ENCODE measurements at places on chromosomes 6 and 20. TPM values are rescaled to one million over a fixed set of nuclear protein-coding genes. Genes with fewer than 3 reads are reported as not detected.

DNA sequence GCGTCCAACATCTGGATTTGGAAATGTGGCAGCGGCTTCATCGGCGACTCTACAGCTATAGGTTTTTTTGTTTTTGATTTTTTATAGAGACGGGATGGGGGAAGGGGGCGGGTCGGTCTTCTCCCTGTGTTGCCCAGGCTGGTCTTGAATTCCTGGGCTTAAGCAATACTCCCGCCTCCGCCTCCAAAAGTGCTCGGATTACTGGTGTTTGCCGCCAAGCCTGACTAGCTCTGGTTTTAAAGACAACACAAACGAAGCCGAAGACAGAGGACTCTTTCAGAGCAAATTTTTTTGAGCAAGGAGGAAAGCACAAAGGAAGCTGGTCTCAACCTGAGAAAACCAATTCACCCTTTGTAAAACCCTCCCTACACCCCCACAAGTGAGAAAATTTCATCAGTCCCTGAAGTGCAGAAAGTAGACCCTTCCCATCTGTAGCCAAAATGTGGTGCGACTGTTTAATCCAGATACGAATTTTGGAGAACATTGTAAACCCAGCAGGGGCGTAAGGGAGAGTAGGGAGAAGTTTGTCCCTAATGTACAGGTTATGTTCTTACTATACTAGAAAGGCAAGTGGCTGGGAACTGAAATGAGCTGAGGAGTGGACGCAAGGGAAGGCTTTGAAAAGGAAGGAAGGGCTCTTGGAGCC, 185.9 kb downstream of the TRIM27 start:
- H3K27ac ChIP-seq: no peak overlapping the region
- peaks cover 7% of the 10 kb centered on the region for H3K4me1 ChIP-seq
- H3K36me3 ChIP-seq: peaks cover 20% of the 10 kb centered on the region
- H3K27me3 ChIP-seq: peaks cover 65% of the 10 kb centered on the region

- peaks cover 10% of the 10 kb centered on the region for H3K4me1 ChIP-seq
- H3K27me3 ChIP-seq: no peaks in the 10 kb centered on the region
- H3K27ac ChIP-seq: peak overlapping the region; percentile 31
- no peak overlapping the region for H3K4me3 ChIP-seq
Observed at GRCh38 chr6:141552463-141552862, 580.3 kb upstream of the GJE1 start.

DNA sequence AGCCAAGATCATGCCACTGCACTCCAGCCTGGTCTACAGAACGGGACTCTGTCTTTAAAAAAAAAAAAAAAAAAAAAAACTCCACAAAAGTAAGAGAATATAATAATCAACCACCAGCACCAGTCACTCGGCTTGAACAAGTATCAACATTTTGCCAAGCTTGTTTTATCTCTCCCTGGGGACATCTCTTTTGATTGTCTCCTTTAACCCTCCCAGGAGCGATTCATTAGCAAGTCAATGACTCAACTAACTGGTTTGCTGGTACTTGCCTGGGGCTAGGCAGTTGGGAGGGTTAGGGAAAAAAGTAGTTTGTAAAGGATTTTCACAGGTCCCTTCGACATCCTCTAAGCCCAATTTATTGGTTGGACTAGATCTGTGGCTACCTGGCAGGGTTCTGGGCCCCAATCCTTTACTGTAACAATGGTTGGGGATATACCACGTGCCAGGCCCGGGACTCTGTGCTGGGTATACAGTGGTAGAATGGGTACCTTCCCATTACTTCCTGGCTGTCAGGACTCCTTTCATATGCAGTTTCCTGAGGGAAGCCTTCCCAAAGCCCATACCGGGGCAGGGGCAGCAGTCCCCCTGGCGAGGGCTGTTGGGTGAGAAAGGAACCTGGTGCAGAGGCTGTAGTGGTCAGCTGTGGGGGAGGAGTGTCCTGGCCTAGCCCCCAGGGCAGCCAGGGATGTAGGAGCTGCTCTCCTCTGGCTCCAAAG, 12.2 kb downstream of the TGIF2 start:
- no peak overlapping the region for H3K27ac ChIP-seq
- no peak overlapping the region for H3K4me3 ChIP-seq
- peaks cover 40% of the 10 kb centered on the region for H3K4me1 ChIP-seq
- DNase-seq: no peak
- H3K27me3 ChIP-seq: no peaks in the 10 kb centered on the region

DNA sequence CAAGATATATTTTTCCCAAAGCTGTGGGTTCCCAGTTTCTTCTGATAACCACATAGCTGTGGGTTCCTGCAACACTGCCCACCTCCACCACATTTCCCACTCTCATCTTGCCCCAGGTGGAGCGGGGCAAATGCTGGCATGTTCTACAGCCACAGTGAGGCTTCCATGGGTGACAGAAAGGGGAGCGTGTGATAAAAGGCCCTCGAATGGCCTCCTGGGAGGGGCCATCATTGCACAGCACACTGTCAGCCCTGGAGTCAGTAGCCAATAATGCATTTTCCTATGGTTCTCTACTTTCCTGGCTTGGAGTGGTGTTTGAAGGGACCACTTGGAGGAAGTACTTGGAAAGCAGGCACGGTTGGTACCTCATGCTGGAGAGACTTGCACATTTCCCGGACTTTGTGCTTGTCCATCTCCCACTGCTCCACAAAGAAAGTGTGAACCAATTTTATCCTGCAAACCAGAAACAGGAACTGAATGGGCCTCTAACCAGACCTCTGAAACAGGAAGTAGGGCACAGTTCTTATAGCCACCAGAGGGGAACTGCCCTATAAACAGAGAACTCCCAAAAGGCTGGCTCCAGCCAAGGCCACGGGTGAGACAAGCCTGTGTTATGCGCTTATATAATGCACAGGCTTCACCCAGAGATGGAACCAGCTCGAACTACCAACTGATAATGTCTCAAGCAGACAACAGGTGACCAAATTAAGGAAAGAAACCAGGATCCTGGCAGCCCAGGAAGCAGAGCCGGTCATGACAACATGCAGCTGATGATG, 8.6 kb downstream of the MAP3K5 start:
- H3K27ac ChIP-seq: peak overlapping the region; percentile 76
- H3K36me3 ChIP-seq: peaks cover 41% of the 10 kb centered on the region
- H3K4me1 ChIP-seq: peaks cover 72% of the 10 kb centered on the region
- no peaks in the 10 kb centered on the region for H3K27me3 ChIP-seq
- DNase-seq: no peak
- peak overlapping the region; percentile 62 for H3K4me3 ChIP-seq

GRCh38 chr6:67252663-67253062, 1382.4 kb upstream of the ADGRB3 start:
- H3K4me1 ChIP-seq: no peaks in the 10 kb centered on the region
- no peaks in the 10 kb centered on the region for H3K27me3 ChIP-seq
- no peak for DNase-seq
- no peaks in the 10 kb centered on the region for H3K36me3 ChIP-seq

DNA sequence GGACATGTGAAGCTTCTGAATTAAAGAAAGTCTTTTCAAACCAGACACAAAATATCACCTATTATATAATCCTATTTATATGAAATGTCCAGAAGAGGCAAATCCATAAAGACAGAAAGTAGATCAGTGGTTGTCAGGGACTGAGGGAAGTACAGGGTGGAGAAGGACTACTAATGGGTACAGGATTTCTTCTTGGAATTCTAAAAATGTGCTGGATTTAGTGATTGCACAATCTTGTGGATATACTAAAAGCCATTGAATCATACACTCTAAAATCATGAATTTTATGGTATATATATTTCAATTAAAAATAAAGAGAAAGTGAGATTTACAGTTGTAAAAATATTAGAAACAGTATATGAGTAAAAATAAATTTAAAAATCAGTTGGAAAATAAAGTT, 18.7 kb upstream of the MC3R start:
- no peak for DNase-seq
- no peaks in the 10 kb centered on the region for H3K36me3 ChIP-seq
- no peaks in the 10 kb centered on the region for H3K27me3 ChIP-seq
- H3K27ac ChIP-seq: no peak overlapping the region
- no peak overlapping the region for H3K4me3 ChIP-seq

GRCh38 chr6:126444659-126445273, 104.9 kb downstream of the CENPW start:
- H3K4me1 ChIP-seq: no peaks in the 10 kb centered on the region
- DNase-seq: no peak
- no peak overlapping the region for H3K4me3 ChIP-seq
- H3K27me3 ChIP-seq: peaks cover 1% of the 10 kb centered on the region
- no peak overlapping the region for H3K27ac ChIP-seq

DNA sequence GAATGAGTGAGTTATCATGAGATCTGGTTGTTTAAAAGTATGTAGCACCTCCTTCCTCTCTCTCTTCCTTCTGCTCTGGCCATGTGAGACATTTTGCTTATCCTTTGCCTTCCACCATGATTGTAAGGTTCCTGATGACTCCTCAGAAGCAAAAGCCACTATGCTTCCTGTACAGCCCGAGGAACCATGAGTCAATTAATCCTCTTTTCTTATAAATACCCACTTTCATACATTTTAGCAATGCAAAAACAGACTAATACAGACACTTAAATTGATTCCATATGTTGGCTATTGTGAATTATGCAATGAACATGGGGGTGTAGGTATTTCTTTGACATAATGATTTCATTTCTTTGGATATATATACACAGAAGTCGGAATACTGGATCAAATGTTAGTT, 792.8 kb upstream of the EYS start:
- H3K4me1 ChIP-seq: no peaks in the 10 kb centered on the region
- H3K27ac ChIP-seq: no peak overlapping the region
- H3K36me3 ChIP-seq: no peaks in the 10 kb centered on the region
- no peak overlapping the region for H3K4me3 ChIP-seq

DNA sequence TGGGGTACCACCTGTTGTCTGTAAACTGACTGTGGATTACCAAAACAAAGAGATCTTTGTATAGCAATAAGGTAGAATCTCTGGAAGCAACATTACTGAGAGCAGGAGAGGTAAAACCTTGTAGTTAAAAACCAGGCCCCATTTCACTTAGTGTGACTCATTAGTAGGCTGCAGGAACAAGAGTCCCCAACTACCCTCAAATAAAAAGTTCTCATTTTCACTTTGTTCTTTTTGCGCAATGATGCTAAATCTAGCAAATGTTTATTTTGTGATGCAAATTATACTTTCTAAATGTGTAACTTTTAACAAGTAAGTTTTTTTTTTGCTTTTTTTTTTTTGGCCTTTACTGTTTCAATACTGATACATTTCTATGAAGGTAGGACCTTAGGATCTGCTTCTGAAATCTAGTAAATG, 67.1 kb downstream of the ESF1 start:
- H3K27me3 ChIP-seq: no peaks in the 10 kb centered on the region
- H3K4me3 ChIP-seq: no peak overlapping the region
- H3K36me3 ChIP-seq: peaks cover 33% of the 10 kb centered on the region

GRCh38 chr6:159201336-159201735, 32.1 kb downstream of the FNDC1 start:
- H3K36me3 ChIP-seq: no peaks in the 10 kb centered on the region
- no peak for DNase-seq
- H3K4me3 ChIP-seq: no peak overlapping the region
- no peak overlapping the region for H3K27ac ChIP-seq

DNA sequence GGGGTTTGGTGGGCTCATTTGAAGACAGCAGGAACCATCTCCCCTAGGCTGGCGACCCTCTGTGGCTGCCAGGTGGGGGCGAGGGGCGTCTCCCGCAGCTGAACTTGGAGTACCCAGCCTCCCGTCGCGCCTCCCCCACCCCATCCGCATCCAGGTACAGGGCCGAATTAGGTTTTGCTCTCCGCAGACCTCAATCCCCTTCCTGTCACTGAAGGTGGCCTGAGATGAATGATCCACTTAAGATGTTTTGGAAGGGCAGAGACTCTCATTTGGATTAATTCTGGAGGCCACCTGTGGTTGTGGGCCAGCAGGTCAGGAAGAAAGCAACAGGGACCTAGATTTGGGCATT, 493 bp downstream of the CD83 start:
- peak overlapping the region; percentile 89 for H3K4me3 ChIP-seq
- DNase-seq: no peak
- peaks cover 23% of the 10 kb centered on the region for H3K27me3 ChIP-seq
- peaks cover 21% of the 10 kb centered on the region for H3K36me3 ChIP-seq

DNA sequence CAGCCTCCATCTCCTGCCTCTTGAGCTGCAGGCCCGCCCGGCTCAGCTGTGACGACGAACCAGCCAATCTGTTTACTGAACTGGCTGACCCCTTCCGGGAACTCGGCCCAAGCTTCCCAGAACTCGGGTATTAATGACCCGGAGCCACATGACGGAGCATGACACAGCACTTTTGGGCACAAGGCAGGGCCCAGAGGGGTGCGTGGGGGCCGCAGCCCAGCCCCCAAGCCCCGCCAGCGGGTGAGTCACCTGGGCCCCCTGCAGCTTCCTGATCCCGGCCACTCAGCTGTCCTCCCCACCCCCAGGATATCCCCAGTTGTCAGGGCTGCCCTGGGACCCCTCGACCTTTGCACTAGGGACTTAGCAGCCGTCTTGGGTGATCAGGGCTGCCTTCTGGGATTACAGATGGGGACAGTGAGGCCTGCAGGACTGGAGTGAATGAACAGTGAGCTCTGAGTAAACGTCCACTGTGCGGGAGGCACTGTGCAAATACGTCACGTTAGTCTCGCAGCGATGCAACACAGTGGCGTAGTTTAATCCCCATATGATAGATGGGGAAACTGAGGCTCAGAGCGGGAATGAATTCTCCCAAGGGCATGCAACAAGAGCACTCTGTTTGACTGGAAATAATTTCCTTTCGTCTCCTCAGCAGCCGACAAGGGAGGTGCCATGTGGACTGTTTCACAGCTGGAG, 102.1 kb downstream of the CEBPB start:
- H3K27ac ChIP-seq: no peak overlapping the region
- H3K4me1 ChIP-seq: peaks cover 26% of the 10 kb centered on the region
- DNase-seq: peak; percentile 66
- H3K36me3 ChIP-seq: no peaks in the 10 kb centered on the region

DNA sequence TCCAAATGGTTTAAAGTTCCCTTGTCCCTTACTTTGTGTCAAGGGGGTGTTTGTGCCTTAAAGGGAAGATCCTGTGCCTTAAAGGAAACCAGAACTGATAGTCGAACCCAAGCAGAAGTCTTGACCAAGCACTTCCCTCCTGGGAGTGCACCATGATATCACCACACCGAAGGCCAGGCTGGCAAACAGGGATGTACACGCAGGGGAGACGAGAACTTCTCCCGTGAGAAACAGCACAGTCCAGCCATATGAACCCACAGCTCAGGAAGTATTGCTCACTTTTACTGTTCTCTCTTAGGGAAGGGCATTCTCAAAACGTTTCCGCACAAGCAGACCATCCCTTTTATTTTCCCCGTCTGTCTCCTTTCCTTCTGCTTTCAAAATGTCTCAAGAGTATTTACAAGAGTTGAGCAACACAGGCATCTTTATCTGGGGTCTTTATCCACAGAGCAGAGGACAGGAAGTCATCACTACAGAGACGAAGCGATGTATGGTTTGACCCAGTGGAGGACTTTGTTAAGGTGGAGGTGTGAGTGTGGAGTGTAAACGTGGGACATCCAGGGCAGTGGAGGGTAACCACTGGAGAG, 12.8 kb upstream of the SERPINB1 start:
- peaks cover 71% of the 10 kb centered on the region for H3K4me1 ChIP-seq
- H3K27me3 ChIP-seq: no peaks in the 10 kb centered on the region
- H3K27ac ChIP-seq: peak overlapping the region; percentile 100
- no peak for DNase-seq
- peaks cover 25% of the 10 kb centered on the region for H3K36me3 ChIP-seq

- no peak overlapping the region for H3K27ac ChIP-seq
- no peaks in the 10 kb centered on the region for H3K36me3 ChIP-seq
- no peak for DNase-seq
- H3K4me1 ChIP-seq: no peaks in the 10 kb centered on the region
Observed at GRCh38 chr20:46129955-46130481, 11.9 kb downstream of the CD40 start.

GRCh38 chr6:25232479-25232878, 46.7 kb upstream of the CARMIL1 start:
- H3K4me3 ChIP-seq: no peak overlapping the region
- no peak overlapping the region for H3K27ac ChIP-seq
- no peaks in the 10 kb centered on the region for H3K36me3 ChIP-seq
- H3K4me1 ChIP-seq: peaks cover 3% of the 10 kb centered on the region

ARMC2 gene
- 13.6 TPM for total RNA-seq

IL17A gene
- total RNA-seq: 5.5 TPM

HEY2 gene
- not detected for total RNA-seq

MYLK4 gene
- 0.28 TPM for total RNA-seq

CTAGE9 gene
- total RNA-seq: not detected

RIMS4 gene
- total RNA-seq: not detected
